ENCODE measurements at places on chromosomes 11 and 22.

DNA sequence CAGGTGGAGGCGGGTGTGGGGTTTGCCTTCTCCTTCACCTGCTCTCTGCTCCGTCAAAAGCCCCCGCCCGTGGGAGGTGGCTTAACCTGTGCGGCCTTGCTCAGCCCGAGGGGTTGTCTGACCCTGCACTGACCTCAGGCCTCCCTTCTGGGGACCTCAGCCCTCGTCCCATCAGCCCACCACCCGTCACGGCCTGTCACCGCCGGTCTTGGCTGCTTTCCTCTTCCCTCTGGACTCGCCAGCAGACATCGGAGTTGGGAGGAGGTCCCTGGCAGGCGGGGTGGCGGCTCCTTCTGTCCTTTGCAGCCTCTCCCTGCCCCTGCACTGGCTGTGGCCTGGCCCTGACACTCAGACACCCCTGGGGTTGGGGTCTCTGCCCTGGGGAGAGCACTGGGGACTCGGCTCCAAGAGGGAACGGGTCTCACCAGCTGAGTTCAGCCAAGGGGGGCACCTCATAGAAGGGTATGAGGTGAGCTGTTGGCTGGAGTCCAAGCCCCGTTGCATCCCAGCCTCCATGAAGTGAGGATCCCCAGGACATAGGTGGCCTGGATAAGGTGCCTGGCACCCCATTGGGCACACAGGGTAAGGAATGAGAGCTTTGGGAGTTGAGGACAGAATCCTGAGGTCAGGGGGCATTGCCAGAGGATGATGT is 999.6 kb downstream of the BRD1 start:
- DNase-seq: no peak

- peak; percentile 61 for DNase-seq
These were observed 14.7 kb upstream of the MFRP start for GRCh38 chr11:119361056-119361787.

DNA sequence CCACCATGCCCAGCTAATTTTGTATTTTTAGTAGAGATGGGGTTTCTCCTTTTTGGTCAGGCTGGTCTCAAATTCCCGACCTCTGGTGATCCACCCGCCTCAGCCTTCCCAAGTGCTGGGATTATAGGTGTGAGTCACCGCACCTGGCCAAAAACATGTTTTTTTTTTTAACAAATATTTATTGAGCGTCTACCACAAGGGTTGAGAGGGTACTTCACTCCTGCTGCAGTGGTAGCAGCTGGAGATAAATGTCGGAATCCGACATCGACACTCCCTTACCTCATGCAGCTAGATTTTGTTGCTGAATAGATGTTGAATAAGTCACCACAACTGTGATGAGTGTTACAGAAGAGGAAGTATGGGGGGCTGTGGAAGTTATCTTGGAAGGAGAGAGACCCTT is 971 bp downstream of the DNAJB13 start:
- DNase-seq: peak; percentile 63

DNA sequence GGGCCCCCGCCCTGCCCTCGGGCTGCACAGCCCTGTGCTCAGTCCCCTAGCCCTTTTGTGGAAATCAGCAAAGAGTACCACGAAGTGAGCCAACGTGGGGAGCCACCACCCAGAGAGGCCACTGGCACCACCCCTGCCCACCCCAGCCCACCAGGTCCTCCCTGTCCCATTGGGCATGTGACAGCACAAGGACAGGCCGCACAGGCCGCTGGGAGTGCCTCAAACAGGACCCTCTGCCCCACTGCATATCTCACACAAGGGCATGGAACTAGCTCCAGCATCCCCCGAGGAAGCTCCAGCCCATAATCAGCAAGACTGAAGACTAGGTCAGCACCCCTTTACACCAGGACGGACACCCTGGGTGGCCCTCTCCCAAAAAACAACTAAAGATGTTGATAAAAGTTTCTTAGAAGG is 29.7 kb downstream of the GNB1L start:
- DNase-seq: no peak
